ENCODE measurements at places on chromosomes 7 and 10. TPM values are rescaled to one million over a fixed set of nuclear protein-coding genes. Genes with fewer than 3 reads are reported as not detected.

FGF8 gene
- not detected for total RNA-seq

ZNF488 gene
- total RNA-seq = not detected

HOXA3 gene
- 0.60 TPM for total RNA-seq

MASTL gene
- 1.4 TPM for total RNA-seq

MYO1G gene
- 0.13 TPM for total RNA-seq

PNLIPRP2 gene
- total RNA-seq = not detected

EPDR1 gene
- total RNA-seq = 50.3 TPM

FRMD4A gene
- total RNA-seq = 21.0 TPM

SLC16A12 gene
- 2.3 TPM for total RNA-seq

PDE6C gene
- total RNA-seq = not detected

ARHGAP22 gene
- 1.7 TPM for total RNA-seq

BICC1 gene
- total RNA-seq = 7.3 TPM

GPR141 gene
- total RNA-seq = 0.52 TPM

ERVW-1 gene
- total RNA-seq = not detected

HEPACAM2 gene
- total RNA-seq = not detected

- H3K36me3 ChIP-seq = no peaks in the 10 kb centered on the region
- peak overlapping the region; percentile 28 for H3K27ac ChIP-seq
- peak overlapping the region; percentile 5 for H3K4me3 ChIP-seq
- H3K27me3 ChIP-seq = no peaks in the 10 kb centered on the region
These were observed 11.3 kb upstream of the SAMD8 start for GRCh38 chr10:75099952-75100763.

DNA sequence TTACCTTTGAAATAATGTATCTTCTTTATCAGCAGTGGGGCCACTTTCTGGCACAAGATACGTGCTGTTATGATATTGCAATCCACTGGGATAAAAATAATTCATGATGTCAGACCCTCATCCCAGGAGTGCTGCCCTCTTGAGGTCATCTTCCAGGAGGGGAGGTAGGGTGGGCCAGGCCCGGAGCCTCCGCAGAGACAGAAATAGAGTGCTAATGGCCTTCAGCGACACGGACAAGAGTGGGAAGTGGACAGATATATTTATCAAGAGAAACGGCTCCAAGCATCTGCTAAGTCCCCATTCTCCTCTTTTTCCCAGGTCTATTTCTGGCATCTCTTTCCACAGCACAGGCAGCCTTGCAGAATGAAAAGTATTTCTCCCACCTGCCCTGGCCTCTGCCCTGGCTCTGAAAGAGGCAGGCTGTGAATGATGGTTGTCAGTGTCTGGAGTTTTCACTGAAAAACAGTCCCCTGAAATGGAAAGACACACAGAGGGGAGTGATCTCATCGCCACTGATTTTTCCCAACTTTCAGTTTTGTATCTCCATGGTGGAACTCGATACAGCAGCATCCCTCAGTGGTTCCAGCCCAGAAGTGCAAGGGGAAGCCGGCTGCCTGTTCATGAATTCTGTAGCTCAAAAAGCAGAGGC, 251.7 kb upstream of the MYO3A start:
- peak overlapping the region; percentile 68 for H3K27ac ChIP-seq
- no peaks in the 10 kb centered on the region for H3K36me3 ChIP-seq
- DNase-seq = peak; percentile 36
- no peaks in the 10 kb centered on the region for H3K27me3 ChIP-seq
- H3K4me3 ChIP-seq = peak overlapping the region; percentile 49

DNA sequence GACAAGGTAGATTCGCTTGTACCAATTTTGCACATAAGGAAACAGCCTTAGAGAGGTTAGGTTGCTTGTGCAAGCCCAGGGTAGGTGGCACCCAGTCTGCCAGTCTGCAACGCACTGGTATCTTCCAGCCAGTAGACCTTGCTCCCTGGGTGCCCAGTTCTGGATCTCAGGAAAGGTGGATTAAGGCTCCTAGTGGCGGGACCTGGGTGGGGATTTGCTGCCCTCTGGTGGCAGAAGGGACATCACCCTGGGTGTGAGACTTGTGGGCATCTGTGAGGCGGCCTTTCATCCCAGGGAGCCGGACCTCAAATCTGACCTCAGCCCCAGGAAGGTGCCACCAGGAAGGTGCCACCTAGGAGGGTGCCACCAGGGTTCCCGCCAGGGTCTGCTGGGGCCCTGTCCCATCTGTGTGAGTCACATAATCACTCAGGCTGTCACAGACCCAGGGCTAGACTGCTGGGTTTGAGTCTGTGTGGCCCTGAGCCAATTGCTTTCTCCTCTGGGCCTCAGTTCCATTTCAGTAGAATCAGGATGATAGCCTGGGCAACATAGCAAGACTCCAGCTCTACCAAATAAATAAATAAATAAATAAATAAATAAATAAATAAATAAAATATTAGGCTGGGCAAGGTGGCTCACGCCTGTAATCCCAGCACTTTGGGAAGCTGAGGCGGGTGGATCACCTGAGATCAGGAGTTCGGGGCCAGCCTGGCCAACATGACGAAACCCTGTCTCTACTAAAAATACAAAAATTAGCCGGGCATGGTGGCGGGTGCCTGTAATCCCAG, 5.3 kb upstream of the PRKRIP1 start:
- H3K4me3 ChIP-seq = no peak overlapping the region
- peak; percentile 83 for DNase-seq
- H3K4me1 ChIP-seq = peaks cover 11% of the 10 kb centered on the region
- H3K36me3 ChIP-seq = no peaks in the 10 kb centered on the region

DNA sequence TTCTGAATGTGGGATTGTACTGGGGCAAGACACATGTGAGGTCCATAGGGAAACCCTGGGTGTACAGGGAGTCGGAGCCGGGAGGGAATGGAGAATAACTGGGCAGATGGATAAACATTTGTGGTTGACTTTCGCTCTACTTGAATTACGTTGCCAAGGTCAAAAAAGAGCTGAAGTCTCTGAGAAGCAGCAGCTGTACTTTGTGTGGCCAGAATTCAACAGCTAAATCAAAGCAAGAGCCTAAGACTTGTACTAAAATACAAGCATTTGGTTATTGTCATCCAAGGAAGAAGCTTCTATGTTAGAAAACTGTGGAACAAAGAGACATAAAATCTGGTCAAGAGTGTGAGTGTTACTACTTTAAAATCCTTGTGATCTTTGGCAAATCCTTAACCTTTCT, 457.2 kb downstream of the ARL4A start:
- H3K36me3 ChIP-seq = no peaks in the 10 kb centered on the region
- H3K4me3 ChIP-seq = no peak overlapping the region
- no peaks in the 10 kb centered on the region for H3K27me3 ChIP-seq
- H3K27ac ChIP-seq = no peak overlapping the region
- DNase-seq = peak; percentile 24

- no peaks in the 10 kb centered on the region for H3K36me3 ChIP-seq
- peaks cover 97% of the 10 kb centered on the region for H3K27me3 ChIP-seq
- H3K4me1 ChIP-seq = peaks cover 23% of the 10 kb centered on the region
- DNase-seq = no peak
These were observed 82.6 kb upstream of the SLF2 start for GRCh38 chr10:100829933-100830727.

- H3K4me3 ChIP-seq = no peak overlapping the region
- DNase-seq = no peak
- no peaks in the 10 kb centered on the region for H3K27me3 ChIP-seq
- H3K36me3 ChIP-seq = peaks cover 34% of the 10 kb centered on the region
These were observed 12.9 kb downstream of the UBE2H start for GRCh38 chr7:129939881-129940280.

DNA sequence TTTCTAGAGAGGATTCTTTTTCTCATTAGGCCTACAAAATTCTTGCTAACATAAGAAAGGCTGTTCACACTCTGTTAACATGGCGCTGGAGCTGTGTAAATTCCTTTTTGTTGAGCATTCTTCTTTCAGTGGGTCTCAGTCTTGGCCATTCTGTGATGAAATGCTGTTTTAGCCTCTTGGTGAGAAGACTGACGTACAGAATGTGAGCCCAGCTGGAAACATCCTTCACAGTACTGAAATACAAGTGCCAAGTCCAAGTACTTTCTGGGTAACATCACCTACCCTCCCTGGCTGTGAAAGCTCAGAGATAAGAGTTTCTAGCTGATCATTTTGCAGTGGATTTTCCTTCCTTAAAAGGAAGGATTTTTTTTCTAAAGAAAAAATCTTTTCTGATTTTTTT, 231.8 kb downstream of the AHR start:
- H3K36me3 ChIP-seq = no peaks in the 10 kb centered on the region
- H3K27ac ChIP-seq = no peak overlapping the region
- no peaks in the 10 kb centered on the region for H3K4me1 ChIP-seq
- H3K27me3 ChIP-seq = no peaks in the 10 kb centered on the region
- DNase-seq = no peak
- no peak overlapping the region for H3K4me3 ChIP-seq

GRCh38 chr7:18126281-18126680, 98.6 kb upstream of the PRPS1L1 start:
- H3K27me3 ChIP-seq = no peaks in the 10 kb centered on the region
- no peak overlapping the region for H3K4me3 ChIP-seq
- no peaks in the 10 kb centered on the region for H3K36me3 ChIP-seq

GRCh38 chr7:36286226-36286625, 103.4 kb upstream of the ANLN start:
- peaks cover 11% of the 10 kb centered on the region for H3K36me3 ChIP-seq
- H3K27ac ChIP-seq = no peak overlapping the region
- no peak overlapping the region for H3K4me3 ChIP-seq
- no peaks in the 10 kb centered on the region for H3K27me3 ChIP-seq

DNA sequence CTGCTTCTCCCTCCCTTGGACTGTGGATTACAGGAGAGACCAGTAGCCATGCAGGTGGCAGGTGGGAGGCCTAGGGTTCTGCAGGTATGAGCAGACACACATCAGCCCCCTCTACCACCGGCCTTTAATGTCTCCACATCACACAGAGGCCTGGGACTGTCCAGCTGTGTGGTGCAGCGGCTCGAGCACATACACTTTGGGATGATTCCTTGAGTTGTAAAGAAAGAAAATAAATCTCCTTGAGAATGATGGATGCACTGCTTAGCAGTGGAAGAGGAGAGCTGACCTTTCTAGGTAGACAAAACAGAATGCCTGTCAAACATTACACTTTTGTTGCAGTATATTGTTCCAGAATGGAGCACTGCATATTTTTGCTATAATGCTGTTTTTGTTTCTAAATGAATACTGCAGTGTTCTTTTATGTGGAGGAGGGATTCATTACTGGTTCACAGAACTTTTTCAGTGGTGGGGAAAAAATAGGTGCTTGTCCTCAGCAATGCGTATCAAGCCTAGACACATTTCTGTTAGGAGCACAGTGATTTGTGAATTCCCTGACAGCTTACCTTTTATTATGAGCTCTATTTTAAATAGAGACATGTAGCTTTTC, 66.0 kb downstream of the PTPRE start:
- peaks cover 40% of the 10 kb centered on the region for H3K4me1 ChIP-seq
- no peak for DNase-seq
- H3K27me3 ChIP-seq = no peaks in the 10 kb centered on the region
- no peaks in the 10 kb centered on the region for H3K36me3 ChIP-seq
- no peak overlapping the region for H3K27ac ChIP-seq

DNA sequence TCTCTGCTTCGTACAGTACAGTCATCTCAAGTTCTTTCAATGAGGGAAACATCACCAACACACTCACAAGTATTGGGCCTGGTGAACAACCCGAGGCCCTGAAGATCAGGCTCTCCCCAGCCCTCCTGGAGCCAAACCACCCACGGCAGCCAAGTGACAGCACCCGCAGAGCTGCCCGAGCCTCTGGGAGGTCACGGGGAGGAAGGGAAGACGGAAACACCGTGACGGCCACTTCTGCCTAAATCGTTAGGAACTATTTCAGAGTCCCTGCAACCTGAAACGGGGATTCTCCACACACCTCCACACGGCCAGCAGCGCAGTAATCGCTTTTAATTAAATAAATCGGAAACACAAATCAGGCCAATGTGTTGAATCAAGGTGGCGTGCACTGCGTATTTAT, 222.6 kb downstream of the MAD1L1 start:
- H3K4me3 ChIP-seq = no peak overlapping the region
- peaks cover 24% of the 10 kb centered on the region for H3K4me1 ChIP-seq
- peak; percentile 26 for DNase-seq
- H3K27me3 ChIP-seq = no peaks in the 10 kb centered on the region
- H3K36me3 ChIP-seq = no peaks in the 10 kb centered on the region
- H3K27ac ChIP-seq = peak overlapping the region; percentile 81

GRCh38 chr7:30908681-30909080, 3.0 kb upstream of the AQP1 start:
- no peak for DNase-seq
- H3K27me3 ChIP-seq = no peaks in the 10 kb centered on the region
- H3K4me3 ChIP-seq = no peak overlapping the region

DNA sequence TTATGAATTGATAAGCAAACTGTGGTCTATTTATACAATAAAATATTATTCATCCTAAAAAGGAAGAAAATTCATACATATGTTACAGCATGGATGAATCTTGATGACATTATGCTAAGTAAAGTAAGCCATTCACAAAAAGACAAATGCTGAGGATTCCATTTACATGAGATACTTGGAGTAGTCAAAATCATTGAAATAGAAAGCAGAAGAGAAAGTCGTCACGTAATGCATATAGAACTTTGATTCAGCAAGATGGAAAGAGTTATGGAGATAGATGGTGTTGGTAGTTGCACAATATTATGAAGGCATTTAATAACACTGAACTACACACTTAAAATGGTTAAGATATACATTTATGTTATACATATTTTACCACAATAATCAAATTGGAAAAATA, 309.7 kb upstream of the KLF6 start:
- H3K4me3 ChIP-seq = no peak overlapping the region
- no peaks in the 10 kb centered on the region for H3K36me3 ChIP-seq
- no peaks in the 10 kb centered on the region for H3K27me3 ChIP-seq

DNA sequence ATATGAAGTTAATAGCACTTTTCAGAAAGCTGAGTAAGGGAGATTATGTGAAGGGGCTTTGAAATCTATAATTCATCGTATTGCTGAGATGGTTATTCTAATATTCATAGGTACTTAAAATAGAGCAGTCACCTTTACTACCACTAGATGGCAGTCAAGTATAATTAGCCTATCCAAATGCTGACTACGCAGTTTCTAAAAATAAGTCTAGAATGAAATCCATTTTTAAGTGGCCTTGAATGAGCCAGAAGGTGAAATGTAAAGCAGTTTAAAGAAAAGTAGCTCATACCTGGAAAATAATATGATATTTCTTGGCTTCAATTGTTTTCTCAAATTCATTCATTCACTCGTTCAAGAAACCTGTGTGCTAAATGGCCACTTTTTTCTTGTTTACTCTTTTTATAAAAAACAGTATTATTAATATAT, 1277.1 kb downstream of the GATA3 start:
- H3K27me3 ChIP-seq = no peaks in the 10 kb centered on the region
- H3K27ac ChIP-seq = no peak overlapping the region
- no peak for DNase-seq
- H3K4me1 ChIP-seq = no peaks in the 10 kb centered on the region
- H3K36me3 ChIP-seq = no peaks in the 10 kb centered on the region

- no peak overlapping the region for H3K4me3 ChIP-seq
- peaks cover 7% of the 10 kb centered on the region for H3K4me1 ChIP-seq
- no peak for DNase-seq
- no peaks in the 10 kb centered on the region for H3K27me3 ChIP-seq
- H3K36me3 ChIP-seq = peaks cover 64% of the 10 kb centered on the region
These were observed 85.4 kb upstream of the AFAP1L2 start for GRCh38 chr10:114489521-114490310.

All from heart left ventricle (tissue), 16 donors.